Stimulated activated naive CD8-positive, alpha-beta T cell treated with anti-CD3 and anti-CD28 coated beads, Interleukin-15, Interleukin-2, amounts not matched to agents 100 U/mL and 50 U/mL, for 24 hours (primary cell): ENCODE measurements at places on chromosomes 1 and 21.
A peak's percentile ranks its signal among the peaks of the same experiment; 100 is the strongest.

GRCh38 chr1:232335261-232335660, 294.7 kb downstream of the SIPA1L2 start:
- DNase-seq, result peak; percentile 11

GRCh38 chr1:109186733-109187086, 27.0 kb upstream of the SARS1 start:
- no peak for DNase-seq

- no peak for DNase-seq
Measured at GRCh38 chr1:35572296-35572695, 818 bp upstream of the TFAP2E start.

- DNase-seq, result no peak
Measured at GRCh38 chr1:194378517-194378916, 1192.1 kb upstream of the B3GALT2 start.

DNA sequence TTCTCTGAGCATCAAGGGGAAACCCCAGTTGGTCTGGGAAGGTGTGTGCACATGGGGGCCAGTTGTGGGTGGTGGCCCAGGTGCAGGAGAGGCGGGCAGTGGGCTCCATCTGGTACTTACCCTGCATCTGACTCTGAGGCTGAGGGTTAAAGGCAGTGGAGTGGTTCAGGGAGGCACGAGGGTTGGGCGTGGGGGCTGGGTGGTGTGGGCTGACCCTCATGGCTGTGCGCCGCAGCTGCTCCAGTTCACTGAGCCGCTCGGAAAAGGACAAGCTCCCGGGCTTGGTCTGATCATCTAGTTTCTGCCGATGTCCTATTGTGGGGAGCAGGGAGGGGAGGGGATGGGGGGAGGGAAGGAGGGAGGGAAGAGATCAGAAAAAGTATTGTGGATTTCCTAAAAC, 165.5 kb downstream of the CLIC6 start:
- no peak for DNase-seq

DNA sequence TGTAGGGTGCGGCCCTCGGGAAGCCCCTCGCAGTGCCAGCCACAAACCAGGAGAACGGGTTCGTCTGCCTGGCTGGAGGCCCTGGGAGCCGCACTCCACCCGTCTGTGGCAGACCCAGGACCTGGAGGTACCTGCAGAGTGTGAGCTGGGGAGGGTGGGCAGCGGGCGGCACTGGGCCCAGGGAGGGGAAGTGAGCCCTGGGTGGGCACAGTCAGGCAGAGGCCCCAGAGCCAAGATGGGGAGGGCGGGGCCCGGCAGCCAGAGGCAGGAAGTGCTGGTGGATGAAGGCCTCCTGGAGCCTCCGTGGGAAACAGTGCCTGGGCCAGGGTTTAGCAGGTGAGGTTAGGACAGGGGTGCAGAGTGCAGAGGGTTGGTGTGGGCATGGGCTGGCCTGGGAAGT, 4.0 kb upstream of the PEX10 start:
- peak; percentile 51 for DNase-seq

GRCh38 chr21:34022627-34023335, 50.6 kb upstream of the MRPS6 start:
- peak; percentile 52 for DNase-seq

DNA sequence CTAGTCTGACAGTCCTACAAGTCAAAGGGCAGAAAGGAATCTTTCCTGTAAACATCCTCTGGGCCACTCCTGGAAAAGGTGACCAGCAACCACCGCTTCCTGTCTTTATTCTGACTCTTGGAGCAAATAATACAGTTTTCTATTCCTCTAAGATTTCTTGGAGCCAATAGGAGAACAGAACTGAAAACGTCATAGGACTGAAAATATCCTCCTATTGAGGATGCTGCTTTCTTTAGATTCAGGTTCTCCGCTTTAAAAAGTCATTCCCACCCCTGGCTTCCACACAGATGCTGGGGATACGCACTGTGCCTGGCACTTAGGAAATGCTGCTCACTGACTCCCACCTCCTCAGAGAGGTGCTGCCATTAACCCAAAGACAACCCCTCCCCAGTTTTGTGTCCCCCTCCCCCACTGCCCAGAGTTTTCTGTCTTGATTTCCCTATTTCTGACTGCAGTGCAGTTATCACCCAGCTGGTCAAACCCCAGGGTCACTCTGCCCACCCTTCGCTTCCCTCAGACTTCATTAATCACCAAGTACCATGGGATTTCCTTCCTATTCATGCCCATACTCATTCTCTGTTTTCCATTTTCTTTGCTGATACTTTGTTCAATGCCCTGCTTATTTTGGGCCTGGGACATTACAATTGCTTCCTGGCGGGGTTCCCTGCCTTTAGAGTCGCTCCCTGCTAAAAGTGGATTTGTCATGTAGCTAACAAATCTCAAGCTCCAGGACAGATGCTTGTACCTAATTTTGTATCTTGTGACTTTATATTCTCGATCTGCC, 82.1 kb upstream of the ARHGAP29 start:
- no peak for DNase-seq

- no peak for DNase-seq
Measured at GRCh38 chr1:236393681-236394481, at the start of gene EDARADD. TSS of gene EDARADD (plus strand) at chr1:236394286. CDS start at chr1:236394445, 159 bp downstream.

DNA sequence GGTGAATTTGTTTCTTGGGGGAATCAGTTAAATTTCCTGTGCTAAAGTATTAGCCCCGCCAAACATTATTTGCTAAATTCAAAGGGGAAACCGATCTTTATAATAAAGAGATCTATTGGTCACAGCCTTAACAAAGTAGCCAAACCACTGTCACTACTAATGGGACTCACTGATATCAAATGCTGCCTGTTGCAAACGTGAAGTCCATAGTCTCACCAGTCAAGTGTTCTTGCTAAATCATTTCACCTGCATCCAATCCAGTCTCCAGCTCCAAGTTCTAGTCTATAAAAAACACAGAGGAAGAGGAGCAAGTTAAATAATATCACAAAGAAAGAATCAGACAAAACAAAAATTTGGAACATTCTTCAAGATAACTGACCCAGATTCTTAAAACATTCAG, 30.1 kb downstream of the SH3BGR start:
- no peak for DNase-seq

GRCh38 chr1:87650306-87650705, 321.6 kb downstream of the LMO4 start:
- DNase-seq, result no peak

DNA sequence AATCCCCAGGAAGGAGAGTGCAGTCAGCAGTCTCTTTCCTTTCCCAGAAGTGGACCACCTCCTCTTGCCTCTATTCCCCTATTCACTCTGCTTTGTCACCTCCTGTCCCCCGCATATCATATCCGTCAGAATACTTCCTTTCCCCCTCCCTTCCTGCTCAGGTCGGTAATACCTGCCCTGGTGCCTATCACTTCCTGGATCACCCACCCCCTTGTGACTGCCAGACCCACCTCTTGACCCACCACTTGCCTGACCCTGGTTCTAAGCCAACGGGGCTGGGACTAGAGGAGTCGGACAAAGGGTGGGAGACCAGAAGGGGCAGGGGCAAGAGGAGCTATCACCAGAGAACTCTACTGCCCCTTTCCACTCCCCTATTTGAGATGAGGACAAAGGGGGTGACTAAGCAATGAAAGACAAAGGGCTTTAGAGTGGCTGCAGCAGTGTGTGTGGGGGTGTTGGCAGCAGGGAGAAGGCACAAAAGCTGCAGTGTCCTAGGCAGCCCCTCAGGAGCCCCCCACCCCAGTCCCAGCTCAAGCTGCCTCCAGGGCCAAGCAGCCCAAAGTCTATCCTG, 1.7 kb upstream of the ADAMTS4 start:
- no peak for DNase-seq

DNA sequence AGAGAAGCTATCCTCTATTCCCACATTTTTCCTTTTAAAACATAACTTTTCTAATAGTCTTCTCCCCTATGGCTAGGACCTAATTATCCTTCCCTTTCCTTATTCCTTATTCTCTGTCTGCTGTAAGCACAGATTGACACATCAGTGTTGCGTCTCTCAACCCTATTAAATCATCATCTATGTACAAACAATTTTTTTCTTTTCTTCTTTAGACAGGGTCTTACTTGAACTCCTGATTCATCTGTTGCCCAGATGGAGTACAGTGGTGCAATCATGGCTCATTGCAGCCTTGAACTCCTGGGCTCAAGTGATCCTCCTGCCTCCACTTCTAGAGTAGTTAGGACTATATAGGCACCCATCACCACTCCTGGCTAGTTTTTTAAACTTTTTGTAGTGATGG, 8.3 kb downstream of the KLHDC9 start:
- no peak for DNase-seq

- no peak for DNase-seq
Measured at GRCh38 chr21:16872616-16873015, 640.2 kb upstream of the CXADR start.

DNA sequence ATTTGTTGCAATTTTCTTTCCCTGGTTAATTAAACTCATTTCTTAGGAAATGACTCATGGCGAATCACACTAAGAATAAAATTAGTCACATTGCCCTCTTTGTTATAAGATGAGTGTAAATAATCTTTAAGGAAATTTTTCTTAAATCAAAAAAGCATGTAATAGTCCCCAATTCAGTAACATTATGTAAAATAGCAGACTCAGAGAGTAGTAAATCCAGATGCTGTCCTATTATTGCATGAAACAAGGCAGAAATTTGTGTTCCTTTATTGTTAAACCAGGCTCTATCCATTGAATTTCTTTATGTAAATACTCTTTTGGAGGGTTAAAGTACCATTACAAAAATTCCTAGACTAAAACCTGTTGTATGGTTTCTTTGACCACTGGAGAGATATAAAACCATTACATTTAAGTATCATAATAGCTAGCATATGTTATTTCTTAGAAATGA, 154.5 kb upstream of the C1orf87 start:
- no peak for DNase-seq

DNA sequence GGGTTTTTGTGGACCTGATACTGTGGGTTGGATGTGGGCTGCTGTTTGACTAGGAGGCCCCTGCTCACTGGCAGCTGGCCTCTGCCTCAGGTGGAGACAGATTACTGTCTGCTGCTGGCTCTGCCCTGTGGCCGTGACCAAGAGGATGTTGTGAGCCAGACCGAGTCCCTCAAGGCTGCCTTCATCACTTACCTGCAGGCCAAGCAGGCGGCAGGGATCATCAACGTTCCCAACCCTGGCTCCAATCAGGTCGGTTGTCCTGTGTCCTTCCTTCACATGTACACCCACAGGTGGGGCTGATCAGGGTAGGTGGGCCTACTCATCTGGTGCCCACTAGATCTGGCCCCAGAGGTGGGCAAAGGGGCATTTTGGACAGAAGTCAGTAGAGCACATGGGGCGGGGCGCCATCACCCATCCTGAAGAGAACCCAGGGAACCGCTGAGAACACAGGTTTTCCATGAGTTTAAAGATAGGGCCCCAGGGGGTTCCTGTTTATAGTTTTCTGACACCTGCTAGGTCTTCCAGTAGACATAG, 37.2 kb downstream of the ZBTB17 start:
- DNase-seq, result no peak

DNA sequence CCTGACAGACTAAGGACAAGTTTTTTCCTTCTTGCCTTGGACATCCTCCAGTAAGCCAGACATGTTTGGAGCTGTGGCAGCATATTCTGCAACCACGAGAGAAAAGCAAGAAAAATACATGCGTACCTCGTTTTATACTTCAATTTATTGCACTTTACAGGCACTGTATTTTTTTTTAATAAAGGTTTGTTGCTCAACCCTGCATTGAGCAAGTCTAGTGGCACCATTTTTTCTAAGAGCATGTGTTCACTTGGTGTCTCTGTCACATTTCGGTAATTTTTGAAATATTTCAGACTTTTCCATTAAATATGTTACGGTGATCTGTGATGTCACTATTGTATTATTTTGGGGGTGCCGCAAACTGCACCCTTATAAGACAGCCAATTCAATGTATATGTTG, 2.1 kb upstream of the SSX2IP start:
- no peak for DNase-seq

GRCh38 chr1:26833432-26834405, 7.2 kb downstream of the ZDHHC18 start:
- DNase-seq, result peak; percentile 84

DNA sequence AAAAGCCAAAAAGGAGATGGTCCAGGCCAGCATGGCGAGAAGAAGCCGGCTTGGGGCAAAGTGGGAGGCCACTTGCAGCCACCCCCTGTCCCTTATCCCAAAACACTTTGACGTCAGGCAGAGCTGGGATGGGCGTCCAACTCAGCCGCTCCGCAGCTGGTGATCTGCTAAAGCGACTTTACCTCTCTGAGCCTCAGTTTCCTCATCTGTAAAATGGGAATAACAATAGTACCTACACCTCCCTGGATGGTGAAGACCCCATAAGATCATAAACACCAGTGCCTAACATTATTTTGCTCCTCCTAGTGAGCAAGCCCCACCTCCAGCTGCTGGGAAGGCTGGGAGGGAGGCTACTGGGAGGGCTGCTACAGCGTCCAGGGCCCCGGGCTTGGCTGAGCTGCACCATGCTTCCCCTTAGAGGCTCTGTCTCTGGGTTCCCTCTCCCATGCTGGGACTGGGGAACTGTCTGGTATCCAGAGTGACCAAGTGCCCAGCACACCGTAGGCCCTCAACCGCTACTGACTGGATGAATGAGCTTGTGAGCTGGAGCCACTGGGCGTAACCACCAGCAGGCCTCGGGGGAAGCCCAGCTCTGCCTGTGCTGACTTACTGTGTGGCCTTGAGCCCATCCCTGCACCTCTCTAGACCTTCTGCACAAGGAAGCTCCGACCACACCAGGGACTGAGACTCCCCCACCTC, 18.3 kb downstream of the IFFO2 start:
- DNase-seq, result no peak

DNA sequence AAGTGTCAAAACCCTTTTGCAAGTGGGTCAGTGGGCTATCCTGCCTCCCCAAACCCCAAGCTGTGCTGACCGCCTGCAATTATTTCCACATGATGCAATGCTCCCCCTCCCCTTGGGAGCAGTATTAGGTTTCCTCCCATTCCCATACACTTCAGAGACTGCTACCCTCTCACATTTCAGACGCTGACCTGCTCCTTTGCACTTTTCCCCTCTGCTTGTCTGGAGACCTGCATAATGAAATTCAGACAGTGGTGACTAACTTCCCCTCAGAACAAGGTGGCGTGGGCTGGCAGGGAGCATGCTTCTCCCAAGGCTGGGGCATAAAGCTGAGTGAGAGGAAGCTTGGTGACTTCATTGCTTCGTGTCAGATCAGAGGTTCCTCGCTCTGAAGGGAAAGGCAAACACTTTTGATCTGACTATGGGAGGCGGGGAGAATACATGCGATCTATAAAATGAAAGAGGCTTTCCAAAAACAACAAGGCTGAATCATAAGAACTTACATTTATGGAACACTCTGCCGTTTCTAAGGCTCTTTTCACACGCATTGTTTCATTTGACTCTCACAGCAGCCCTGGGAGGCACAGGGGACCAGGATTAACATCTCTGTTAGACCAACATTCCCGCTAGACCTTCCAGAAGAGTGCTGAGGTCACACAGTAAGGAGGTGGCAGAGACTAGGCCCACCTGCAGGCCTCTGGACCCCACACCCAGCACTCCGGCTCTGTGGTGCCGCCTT, 27.5 kb upstream of the ROR1 start:
- no peak for DNase-seq

GRCh38 chr1:145702052-145702451, 5.1 kb downstream of the PDZK1 start:
- DNase-seq, result no peak

GRCh38 chr1:87869567-87869966, 540.9 kb downstream of the LMO4 start:
- no peak for DNase-seq
